ENCODE measurements at places on chromosomes 7 and 10.

DNA sequence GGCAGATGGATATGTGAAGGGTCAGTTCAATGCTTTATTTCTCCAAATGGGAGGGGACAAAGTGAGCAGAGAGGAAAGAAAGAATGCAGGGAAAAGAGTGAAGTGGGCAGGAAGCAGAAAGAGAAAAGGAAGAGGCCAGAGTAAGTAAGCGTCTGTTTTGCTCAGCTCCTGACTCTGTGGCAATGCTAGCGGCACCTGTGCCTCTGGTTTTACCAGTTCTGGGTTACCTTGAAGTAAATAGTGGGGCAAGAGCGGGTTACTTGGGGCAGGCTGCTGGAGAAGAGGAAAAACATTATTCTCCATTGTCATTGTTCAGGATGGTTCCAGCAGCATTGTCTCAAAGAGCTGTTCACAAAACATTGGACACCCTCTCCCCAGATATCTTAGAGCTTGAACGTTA is 1.9 kb downstream of the TAS2R40 start:
- no peak for DNase-seq

DNA sequence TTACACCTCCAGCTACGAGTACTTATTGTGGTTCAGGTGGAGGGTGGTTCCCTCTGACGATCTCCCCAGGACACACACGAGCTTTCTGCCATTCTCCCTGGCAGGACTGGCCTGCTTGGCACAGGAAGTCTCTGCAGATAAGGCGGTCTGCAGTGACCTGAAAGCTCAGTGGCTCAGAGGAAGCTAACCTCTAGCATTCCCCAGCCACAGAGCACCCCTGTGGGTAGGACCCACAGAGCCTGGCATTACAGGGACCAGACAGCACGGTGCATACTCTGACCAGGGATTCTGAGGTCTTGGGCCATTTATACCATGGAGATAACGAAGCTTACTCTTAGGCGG is 1.9 kb upstream of the GPR146 start:
- no peak for DNase-seq

DNA sequence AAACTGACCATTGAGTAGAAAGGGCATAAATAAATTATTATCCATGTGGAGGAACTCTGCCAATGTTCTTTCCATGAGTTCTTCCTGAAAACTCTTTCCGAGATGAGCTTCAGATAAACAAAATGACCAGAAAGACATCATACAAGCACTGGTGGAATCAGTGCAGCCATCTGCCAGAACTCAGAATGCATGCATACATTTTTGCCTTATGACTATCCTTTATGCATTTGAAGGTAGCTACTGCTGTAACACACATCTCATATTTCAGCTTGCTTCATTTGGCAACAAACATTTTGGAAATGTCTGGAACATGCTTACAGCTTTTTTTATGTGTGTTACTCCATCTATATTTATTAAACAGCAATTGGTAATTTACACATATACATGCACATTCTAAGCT is 448.9 kb downstream of the PLXDC2 start:
- no peak for DNase-seq

GRCh38 chr7:158573310-158573709 is 14.3 kb downstream of the PTPRN2 start:
- DNase-seq, result no peak

GRCh38 chr7:158531661-158532060 is 56.0 kb downstream of the PTPRN2 start:
- DNase-seq, result no peak

- DNase-seq, result no peak
Measured at GRCh38 chr7:114293289-114294012, 121.2 kb upstream of the FOXP2 start.

DNA sequence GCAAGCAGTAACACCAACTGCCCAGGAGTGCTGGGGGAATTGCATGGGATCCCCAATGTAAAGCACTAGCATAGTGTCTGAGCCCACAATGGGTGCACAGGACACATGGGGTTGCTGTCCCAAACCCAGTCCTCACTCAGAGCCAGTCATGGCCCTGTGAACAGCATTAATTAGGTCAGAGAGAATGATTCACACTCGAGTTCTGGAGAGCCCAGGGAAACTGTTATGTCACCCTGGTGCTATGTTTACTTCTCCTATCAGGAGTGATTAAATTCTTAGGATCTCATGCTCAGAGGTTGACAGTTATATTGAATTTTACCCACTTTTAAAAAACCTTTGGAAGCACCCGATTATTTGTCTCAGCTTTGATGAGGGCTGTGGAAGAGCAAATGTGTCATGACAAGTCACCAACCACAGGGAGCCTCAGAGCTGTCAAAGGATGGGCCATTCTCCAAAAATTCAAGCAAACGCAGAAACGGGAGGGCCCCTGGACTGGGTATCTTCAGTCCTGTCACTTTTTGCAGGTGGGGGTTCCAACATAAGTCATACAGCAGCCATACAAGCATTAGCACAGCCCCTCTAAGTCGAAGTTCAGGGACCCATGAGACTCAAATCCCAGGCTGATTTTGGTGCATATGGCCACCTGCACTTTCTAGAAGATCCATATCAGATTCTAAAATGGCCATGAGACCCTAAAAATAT is 1.3 kb upstream of the RASSF4 start:
- DNase-seq, result peak; percentile 88

- DNase-seq, result no peak
Measured at GRCh38 chr10:50508315-50509051, 115.3 kb downstream of the SGMS1 start.

GRCh38 chr10:71268758-71269157 is 50.3 kb upstream of the SLC29A3 start:
- DNase-seq, result no peak

DNA sequence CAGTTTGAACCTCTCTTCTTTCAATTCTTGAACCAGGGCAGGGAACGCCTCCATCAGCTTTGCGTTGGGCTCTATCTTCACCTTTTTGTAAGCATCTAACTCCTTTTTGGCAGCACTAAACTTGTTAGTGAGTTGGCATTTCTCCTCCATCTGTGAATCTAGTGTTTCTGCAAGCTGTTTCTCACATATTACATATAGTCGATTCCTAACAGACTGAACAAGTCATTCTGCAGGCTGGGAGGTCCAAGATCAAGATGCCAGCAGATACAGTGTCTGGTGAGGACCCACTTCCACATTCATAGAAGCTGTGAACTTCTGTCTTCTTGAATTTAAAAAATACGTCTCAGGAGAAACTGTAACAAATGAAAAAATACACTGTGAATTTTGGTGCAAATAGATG is 539.7 kb downstream of the ANKRD7 start:
- DNase-seq, result no peak

DNA sequence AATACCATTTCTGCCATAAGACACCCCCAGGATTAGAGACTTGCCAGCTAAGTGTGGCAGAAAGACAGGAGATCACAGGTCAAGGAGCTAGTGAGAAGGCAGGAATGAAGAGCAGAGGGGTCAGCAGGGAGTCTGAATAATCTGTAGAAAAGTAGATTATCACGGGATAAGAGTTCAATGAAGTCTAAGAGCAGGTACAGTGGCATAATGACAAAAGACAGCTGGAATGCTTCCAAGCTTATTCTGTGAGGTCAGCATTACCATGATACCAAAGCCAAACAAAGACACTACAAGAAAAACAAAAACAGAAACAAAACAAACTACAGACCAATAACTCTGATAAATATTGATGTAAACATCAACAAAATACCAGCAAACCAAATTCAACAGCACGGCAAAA is 20.8 kb downstream of the PILRA start:
- no peak for DNase-seq

DNA sequence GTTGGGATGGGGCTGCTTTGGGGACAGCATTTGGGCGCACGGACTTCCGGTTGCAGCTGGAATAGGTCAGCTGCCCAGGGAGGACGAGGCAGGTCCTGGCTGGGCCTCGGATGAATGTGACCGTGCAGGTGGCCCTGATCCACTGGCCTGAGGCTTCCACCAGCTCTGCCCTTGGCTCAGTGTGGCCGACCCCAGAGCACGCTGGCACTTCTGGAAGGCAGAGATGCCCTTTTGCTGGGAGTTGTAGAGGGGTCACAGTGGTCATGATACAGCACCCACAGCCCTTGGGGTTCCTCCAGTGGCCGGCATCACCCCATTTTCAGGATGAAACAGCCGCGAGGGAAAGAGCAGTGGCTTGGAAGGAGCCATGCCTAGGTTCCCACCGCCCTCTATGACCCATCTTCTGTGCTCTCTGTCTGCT is 19.0 kb downstream of the ADCY1 start:
- DNase-seq, result no peak

DNA sequence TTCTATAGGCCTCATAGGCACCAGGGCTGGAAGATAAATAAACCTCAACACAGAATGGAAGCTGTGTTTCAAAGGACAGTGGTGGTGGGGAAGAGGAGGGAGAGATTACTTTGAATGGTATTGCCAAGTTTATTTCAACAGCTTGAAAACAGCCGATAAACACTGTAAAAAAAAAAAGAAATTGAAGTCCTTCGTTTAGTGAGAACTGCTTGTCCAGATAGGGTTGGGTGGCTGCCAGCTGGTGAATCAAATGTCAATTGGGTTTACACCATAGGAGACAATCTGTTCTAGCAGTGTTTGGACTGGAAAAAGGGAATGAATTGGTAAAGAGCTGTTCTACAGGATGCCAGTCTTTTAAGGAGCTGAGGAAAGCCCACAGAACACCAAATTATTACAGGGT is 254.8 kb downstream of the PHF14 start:
- DNase-seq, result no peak

DNA sequence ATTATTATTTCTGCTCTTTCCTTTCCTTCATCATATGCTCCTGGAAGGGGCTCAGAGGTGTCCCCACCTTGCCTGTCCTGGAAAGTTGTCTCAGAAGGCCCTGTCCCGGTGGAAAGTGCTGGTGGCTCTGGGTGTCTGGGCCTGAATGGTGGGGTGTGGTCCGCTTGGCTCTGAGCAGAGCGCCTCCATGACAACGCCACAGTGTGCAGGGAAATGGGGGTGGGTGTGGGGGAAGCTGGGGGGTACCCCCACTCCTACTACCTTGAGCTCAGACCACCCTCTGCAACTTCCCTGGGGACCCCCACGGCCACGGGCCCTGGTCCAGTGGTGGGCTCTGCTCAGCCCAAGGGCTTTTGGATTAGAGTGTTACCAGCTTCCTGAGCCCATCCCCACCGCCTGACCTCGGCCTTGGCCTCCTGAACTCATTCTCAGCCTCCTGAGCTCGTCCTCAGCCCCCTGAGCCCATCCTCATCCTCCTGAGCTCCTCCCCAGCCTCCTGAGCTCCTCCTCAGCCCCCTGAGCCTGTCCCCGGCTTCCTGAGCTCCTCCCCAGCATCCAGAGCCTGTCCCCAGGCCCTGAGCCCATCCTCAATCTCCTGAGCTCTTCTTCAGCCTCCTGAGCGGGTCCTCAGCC is 106.4 kb upstream of the FAM20C start:
- DNase-seq, result no peak

DNA sequence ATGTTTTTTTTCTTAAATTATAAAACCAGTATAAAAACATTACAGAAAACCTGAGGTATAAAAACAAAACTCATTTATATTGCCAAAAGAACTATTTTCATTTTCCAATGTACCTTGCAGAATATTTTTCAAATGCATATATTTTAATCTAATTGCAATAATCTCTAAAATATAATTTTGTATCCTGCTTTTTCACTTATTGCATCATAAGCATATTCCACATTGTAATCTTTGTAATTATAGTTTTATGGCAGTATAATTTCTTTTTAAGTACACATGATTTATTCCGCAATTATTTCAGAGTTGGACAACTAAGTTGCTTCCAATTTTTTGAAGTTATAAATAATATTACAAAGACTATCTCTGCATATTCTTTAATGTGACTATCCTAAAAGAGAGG is 43.7 kb downstream of the SGCE start:
- DNase-seq, result no peak

- DNase-seq, result no peak
Measured at GRCh38 chr7:36379831-36380504, 9.7 kb upstream of the ANLN start.

DNA sequence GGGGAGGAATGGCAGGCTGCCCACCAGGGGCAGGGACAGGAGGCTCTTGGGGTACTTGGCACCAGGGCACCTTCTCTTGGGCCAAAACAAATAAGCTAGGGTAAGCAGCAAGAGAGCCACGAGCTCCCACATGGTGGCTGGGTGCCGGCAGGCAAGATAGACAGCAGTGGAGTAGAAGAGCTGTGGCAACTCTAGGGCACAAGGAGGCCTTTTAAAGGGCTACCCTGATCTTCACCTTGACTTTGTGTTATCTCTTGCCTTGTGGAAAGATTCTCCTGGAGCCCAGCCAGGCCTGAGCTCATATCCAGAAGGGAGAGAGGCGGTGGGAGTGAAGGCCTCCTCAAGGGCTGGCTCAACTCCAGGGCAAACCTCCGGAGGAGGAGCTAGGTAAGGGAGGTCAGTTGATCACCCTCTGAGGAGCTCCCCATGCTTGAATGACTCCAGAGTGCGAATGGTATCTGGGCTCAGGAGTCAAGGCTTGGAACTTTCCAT is at the start of gene CYP17A1:
TSS of gene CYP17A1 (minus strand) at position 184 of the 492 bp plus-strand sequence. CDS start at position 132, 52 bp downstream.
- DNase-seq, result no peak

- no peak for DNase-seq
Measured at GRCh38 chr10:43427166-43427825, 9.6 kb upstream of the ZNF487 start.

- no peak for DNase-seq
Measured at GRCh38 chr10:122085423-122085911, 96.5 kb downstream of the TACC2 start.

- no peak for DNase-seq
Measured at GRCh38 chr10:11553773-11554381, 57.6 kb downstream of the USP6NL start.

GRCh38 chr7:83178796-83179195 is 16.1 kb upstream of the PCLO start:
- no peak for DNase-seq

DNA sequence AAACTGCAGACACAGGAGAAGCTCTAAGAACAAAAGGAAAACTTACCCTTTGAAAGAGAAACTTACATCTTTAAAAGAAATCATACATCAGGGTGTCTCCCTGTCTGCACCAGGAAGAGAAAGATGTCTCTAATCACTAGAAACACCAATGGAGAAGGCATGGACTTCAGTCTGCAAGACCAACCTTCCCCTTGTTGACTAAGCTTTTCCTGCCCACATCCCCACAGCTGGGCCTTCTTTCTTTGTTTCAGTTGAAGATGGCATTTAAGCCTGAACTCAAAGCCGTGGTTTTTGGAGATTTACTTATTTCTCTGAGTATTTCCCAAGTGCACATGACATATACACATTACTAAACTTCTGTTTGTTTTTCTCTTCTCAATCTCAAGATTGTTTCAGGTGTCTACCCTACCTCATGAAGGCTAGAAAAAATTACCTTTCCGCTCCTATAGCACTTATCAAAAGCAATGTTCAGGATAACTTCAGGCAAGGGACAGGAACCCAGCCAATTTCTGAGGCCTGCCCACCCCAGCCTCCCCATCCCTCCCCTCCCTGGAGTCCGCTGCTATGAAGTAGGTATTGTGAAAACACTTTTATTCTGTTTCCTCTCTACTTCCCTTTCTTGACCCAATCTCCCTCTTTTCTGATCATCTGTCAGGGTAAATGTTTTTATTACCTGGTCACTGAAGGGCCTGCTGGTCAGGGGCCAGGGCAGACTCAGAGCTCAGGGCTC is 2.8 kb upstream of the SLC29A3 start:
- DNase-seq, result no peak

Data from RKO (cell line).